Aorta (tissue), 5 donors: ENCODE measurements at places on chromosomes 6 and 20. TPM values are rescaled to one million over a fixed set of nuclear protein-coding genes. Genes with fewer than 3 reads are reported as not detected.

GRCh38 chr6:113540466-113540865, 316.7 kb upstream of the MARCKS start:
- H3K4me3 ChIP-seq, result no peak overlapping the region
- no peak overlapping the region for H3K27ac ChIP-seq
- no peaks in the 10 kb centered on the region for H3K36me3 ChIP-seq
- H3K4me1 ChIP-seq, result no peaks in the 10 kb centered on the region
- H3K27me3 ChIP-seq, result no peaks in the 10 kb centered on the region

DNA sequence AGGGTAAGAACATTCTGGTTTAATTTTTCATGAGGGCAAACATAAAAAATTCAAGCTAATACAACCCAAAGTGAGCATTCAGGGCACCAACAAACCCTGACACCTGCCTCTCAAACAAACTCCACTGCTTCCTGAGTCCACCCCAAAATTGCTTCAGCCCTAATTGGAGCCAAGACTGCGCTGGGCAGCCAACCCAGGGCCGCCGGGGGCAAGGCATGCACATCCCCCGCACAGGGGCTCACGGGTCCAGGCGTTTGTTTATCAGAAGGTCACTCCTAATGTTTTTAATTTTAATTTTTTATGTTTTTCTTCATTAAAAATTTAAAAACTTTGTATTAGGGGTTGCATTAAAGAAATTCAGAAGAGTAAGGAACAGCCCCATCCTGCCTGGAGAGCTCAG, 459.1 kb upstream of the CDH4 start:
- H3K36me3 ChIP-seq, result no peaks in the 10 kb centered on the region
- no peaks in the 10 kb centered on the region for H3K4me1 ChIP-seq

DNA sequence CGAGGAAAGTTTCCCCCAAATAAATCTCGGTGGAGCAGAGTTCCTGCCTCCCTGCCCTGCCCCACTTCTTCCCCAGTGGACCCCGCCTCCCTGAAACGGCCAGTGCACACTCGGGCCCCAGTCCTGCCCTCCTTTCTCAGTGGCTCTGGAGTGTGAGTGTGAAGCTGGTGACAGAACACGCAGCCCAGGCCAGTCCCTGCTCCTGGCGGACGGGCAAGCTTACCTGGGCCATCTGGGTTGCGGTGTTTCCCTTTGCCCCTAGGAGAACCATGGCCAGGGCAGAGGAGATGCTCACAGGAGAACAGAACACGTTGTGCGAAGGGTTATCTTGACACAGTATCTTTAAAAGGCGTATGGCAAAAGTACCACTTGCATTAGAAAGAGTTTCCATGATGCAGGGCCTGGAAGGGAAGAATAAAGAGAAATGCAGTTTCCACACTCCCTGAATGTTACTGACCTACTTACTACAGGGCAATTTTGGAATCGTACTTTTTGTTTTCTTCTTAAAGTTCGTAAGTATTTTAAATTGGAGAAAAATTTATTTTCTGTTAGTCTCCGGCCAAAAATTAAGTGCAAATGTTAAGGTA, 2.8 kb downstream of the SERPINB9 start:
- DNase-seq, result no peak
- H3K36me3 ChIP-seq, result no peaks in the 10 kb centered on the region
- H3K4me3 ChIP-seq, result no peak overlapping the region
- no peaks in the 10 kb centered on the region for H3K27me3 ChIP-seq

GRCh38 chr20:47762699-47763268, 22.5 kb downstream of the SULF2 start:
- no peaks in the 10 kb centered on the region for H3K27me3 ChIP-seq
- no peak for DNase-seq
- no peak overlapping the region for H3K4me3 ChIP-seq
- H3K27ac ChIP-seq, result no peak overlapping the region

DNA sequence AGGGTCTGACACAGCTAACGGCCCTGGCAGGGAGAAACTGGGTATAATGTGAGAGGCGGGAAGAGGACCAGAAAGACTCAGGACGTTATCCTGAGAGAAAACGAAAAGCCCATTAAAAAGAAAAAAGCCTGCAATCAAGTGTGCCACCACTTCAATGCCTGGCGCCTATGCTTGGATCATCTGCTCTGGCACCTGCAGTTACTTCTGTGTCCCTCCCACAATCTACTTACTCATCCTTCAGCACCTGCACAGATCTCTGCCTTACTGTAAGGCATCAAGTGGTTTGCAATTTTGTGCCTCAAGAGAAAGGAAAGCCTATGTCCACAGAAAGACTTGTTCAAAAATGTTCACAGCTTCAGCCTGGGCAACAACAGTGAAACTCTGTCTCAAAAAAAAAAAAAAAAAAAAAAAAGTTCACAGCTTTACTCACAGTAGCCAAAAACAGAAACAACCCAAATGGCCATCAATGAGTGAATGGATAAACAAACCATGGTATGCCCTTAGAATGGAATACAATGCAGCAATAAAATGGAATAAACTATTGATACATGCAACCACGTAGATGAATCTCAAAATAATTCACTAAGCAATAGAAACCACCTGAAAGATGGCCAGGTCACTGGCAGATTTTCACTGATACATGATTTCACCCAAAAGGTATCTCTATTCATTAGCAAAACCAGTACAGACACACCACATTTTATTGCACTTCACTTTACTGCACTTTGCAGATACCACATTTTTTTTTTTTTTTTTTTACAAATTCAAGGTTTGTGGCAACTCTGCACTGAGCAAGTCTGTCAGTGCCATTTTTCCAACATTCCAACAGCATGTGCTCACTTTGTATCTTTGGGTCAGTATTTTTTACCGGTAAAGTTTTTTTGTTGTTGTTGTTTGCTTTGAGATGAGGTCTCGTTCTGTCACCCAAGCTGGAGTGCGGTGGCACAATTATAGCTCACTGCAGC, 48.6 kb downstream of the ABHD12 start:
- no peak overlapping the region for H3K27ac ChIP-seq
- DNase-seq, result no peak
- no peaks in the 10 kb centered on the region for H3K36me3 ChIP-seq
- no peak overlapping the region for H3K4me3 ChIP-seq

GRCh38 chr6:155026022-155026705, 31.0 kb downstream of the TIAM2 start:
- no peaks in the 10 kb centered on the region for H3K36me3 ChIP-seq
- peaks cover 5% of the 10 kb centered on the region for H3K4me1 ChIP-seq
- no peaks in the 10 kb centered on the region for H3K27me3 ChIP-seq
- H3K4me3 ChIP-seq, result no peak overlapping the region
- peak; percentile 80 for DNase-seq
- peak overlapping the region; percentile 28 for H3K27ac ChIP-seq

DNA sequence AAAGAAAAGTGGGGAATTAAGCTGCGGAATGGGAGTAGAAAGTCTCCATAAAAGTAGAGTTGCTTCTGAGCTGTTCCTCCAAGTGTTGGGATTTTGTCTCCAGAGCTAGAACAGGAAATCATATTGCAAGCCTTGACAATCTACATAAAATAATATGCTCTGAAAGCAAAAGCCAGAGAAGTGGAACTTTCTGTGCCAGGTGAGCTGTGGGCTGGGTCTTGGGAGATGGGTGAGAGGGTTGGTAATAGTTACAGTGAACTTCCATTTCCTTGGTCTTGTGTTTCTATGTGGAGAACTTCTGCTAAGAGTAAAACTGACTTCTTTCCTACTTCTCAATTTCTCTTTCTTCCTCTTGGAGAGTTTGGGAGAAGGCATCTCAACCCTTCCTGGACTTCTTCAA, 6.3 kb upstream of the HMGN4 start:
- H3K4me3 ChIP-seq, result no peak overlapping the region
- DNase-seq, result no peak
- no peaks in the 10 kb centered on the region for H3K27me3 ChIP-seq
- H3K36me3 ChIP-seq, result no peaks in the 10 kb centered on the region
- no peak overlapping the region for H3K27ac ChIP-seq
- H3K4me1 ChIP-seq, result no peaks in the 10 kb centered on the region

- H3K4me1 ChIP-seq, result no peaks in the 10 kb centered on the region
- H3K27me3 ChIP-seq, result no peaks in the 10 kb centered on the region
Observed at GRCh38 chr6:43759136-43759906, 10.7 kb upstream of the VEGFA start.

- peaks cover 6% of the 10 kb centered on the region for H3K4me1 ChIP-seq
- no peak overlapping the region for H3K4me3 ChIP-seq
- no peaks in the 10 kb centered on the region for H3K27me3 ChIP-seq
- H3K36me3 ChIP-seq, result no peaks in the 10 kb centered on the region
- DNase-seq, result no peak
Observed at GRCh38 chr6:109236115-109237076, 141.1 kb downstream of the CEP57L1 start.

- H3K27ac ChIP-seq, result no peak overlapping the region
- no peak for DNase-seq
- H3K36me3 ChIP-seq, result no peaks in the 10 kb centered on the region
- no peaks in the 10 kb centered on the region for H3K4me1 ChIP-seq
- H3K27me3 ChIP-seq, result no peaks in the 10 kb centered on the region
- H3K4me3 ChIP-seq, result no peak overlapping the region
Observed at GRCh38 chr6:168156742-168157265, 77.8 kb upstream of the FRMD1 start.

- peak; percentile 82 for DNase-seq
- H3K4me3 ChIP-seq, result peak within 1 kb of the TSS; percentile 88
- no peak within 1 kb of the TSS for H3K27ac ChIP-seq
- H3K4me1 ChIP-seq, result no peaks in the 10 kb centered on the region
- H3K36me3 ChIP-seq, result no peaks in the 10 kb centered on the region
Observed at GRCh38 chr20:3172933-3173609, at the start of gene LZTS3. Gene LZTS3 (minus strand): TSS chr20:3173549. CDS start chr20:3167163, 6,386 bp downstream.

GRCh38 chr6:37050045-37050853, 44.8 kb downstream of the FGD2 start:
- H3K4me3 ChIP-seq, result no peak overlapping the region
- no peaks in the 10 kb centered on the region for H3K27me3 ChIP-seq
- no peaks in the 10 kb centered on the region for H3K4me1 ChIP-seq

GRCh38 chr6:168615837-168616236, 174.9 kb downstream of the SMOC2 start:
- no peak for DNase-seq
- no peak overlapping the region for H3K4me3 ChIP-seq
- no peaks in the 10 kb centered on the region for H3K27me3 ChIP-seq
- H3K36me3 ChIP-seq, result no peaks in the 10 kb centered on the region

DNA sequence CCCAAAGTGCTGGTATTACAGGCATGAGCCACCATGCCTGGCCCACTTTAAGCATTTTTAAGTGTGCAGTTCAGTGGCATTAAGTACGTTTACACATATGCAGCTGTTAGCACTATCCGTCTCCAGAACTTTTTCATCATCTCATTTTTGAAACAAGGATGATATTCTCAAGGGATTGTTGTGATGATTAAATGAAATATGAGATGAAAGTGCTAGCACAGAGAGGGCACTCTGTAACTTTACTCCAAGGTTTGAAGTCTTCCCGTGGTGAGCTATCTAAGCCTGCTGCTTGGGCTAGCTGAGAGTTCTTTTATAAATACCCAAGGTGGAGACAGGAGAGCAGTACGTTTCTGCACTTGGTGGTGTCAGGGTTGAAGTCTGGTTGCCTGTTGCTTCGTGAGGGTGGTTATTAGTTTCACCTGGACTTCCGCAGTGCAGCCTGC, 6.6 kb downstream of the TM9SF4 start:
- H3K4me1 ChIP-seq, result peaks cover 2% of the 10 kb centered on the region
- DNase-seq, result no peak
- H3K36me3 ChIP-seq, result no peaks in the 10 kb centered on the region
- H3K4me3 ChIP-seq, result no peak overlapping the region
- no peak overlapping the region for H3K27ac ChIP-seq

DNA sequence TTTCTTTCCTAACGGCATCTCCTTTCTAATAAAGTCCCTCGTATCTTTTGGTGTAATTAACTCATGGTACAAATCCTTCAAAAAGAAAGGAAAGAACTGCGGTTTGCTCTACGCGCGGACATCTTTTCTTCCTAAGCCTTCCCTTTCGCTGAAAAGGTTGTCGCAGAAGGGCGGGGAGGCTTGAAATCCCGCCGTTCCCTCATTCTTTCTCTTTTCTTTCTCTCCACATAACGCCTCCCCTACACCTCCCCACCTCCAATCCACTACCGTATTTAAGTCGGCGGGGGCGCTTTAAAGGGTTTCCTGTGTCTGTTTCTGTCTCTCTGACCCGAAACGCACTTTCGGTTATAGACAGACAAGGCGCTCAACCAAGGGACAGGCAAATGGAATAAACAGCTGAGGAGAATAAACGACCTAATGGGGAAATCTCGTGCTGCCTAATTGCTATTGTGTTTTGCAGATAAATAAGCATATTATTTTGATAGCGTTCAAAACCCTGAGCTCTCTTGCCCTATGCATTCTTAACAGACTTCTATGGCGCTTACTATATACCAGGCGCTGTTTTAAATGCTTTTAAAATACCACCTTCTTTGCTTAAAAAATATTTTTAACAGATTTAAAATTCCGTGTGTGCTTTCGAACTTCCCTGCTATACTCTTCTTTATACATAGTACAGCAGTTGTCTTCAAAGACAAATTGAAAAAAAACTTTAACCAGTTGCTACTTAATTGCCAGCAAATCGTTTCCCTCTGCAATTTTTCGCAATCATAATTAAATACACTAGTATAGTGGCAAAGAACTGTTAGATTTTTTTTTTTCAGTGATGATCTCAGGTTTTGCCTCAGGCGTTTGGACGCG, 2.5 kb upstream of the HEY2 start:
- peaks cover 3% of the 10 kb centered on the region for H3K4me1 ChIP-seq
- peak overlapping the region; percentile 80 for H3K4me3 ChIP-seq
- peak; percentile 87 for DNase-seq
- H3K27me3 ChIP-seq, result no peaks in the 10 kb centered on the region

DNA sequence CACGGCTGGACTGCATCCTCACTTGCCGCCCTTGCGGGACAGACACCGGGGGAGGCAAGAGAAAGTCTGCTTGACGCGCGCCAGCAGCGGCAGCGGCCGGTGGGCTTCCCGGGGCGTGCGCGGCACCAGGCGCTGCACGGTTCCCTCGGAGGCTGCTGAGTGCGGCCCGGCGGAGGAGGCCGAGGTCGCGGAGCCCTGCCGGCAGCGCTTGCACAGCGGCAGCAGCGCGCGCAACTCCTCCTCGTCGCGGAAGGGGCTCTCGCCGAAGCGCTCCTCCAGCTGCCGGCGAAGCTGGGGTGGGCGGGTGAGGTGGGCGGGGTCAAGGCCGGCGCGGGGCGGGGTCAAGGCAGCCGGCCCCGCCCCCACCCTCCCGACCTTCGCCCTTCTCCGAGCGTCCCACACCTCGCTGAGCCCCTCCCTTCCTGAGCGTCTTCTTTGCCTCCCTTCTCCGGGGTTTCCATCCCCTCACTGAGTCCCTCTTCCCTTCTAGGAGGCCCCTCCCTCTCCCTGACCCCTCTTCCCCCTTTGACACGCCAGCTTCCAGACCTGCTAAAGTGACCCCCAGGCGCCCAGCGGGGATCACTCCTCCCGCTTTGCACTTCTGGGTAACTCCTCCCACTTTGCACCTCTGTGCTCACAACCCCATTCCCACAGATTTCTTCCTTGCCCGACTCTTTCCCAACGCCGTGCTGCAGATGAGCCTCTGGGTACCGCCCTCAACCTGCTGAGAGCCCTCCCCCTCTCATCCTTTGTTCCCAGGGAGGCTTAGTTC, 8.8 kb downstream of the DUSP15 start:
- DNase-seq, result peak; percentile 89
- no peaks in the 10 kb centered on the region for H3K27me3 ChIP-seq
- no peak overlapping the region for H3K27ac ChIP-seq
- H3K4me1 ChIP-seq, result no peaks in the 10 kb centered on the region

Gene RRAGD
- total RNA-seq, result 16.2 TPM

Gene SFT2D1
- total RNA-seq, result 37.1 TPM

Gene RFX6
- total RNA-seq, result not detected

Gene TFAP2D
- total RNA-seq, result not detected

Gene FNDC11
- total RNA-seq, result 0.57 TPM

Gene BTN1A1
- total RNA-seq, result not detected
